HT1080 (cell line): ENCODE measurements at places on chromosomes 6 and 20.

- no peak for DNase-seq
These were observed 20.5 kb upstream of the TBC1D32 start for GRCh38 chr6:121354764-121355163.

DNA sequence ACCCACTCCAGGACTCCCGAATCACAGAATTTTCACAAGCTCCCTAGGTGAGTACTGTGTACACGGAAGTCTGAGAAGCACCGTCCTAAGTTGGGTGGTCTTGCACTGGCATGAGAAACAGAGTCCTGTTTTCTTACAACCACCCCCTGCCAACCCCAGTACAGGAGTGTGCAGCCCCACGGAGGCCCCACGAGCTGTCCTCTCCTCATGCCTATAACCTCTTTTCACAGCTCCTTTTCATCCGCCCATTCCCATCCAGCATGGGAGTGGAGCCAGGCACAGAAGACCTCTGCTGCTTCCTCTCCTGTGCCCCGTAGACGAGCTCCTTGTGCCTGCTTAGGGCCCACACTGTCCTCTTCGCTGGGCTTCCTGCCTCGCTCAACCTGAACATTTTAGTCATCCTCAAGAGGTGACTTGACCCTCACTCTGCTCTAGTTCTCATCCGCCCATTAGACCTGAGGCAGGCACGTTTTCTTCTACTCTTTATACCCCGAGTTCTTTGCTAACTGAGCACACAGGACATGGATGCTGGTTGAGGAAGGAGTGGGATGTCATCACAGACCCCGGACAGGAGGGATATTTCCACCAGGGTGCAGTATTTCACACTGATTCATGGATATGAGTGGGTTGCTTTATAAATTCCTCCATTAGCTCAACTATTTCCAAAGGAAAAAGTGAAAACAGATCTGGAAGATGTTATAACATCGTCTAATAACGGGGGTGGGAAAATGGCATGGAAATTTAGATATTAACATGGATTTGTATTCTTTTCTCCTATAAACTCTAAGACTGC is 160.5 kb downstream of the TTLL2 start:
- DNase-seq, result no peak

DNA sequence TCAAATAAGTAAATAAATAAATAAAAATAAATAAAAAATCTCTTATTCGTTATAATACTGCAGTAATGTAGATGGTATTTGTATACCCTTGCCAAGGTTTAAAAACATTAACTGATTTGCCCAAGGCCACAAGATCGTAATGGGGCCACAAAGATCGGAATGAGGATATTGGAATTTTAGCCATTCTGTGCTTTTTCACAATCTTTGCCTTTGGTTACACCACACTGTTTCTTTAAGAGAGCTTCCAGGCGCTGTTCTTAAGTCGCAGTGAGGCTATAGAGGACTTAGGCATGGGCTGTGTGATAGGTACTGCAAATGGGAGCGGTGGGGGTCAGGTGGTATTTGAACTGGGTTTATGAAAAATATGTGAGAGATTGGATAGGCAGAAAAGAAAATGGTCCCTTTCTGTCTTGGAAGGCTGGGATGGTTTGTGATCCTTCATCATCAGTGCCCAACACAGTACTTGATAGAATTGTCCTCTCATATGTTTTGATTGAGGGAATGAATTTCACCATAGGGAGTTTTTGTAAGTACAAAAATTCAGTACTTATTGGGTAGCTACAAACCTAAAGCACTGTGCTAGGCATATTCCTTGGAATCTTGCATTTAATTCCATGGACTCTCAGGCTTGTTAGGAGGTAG is 1.4 kb downstream of the NUS1 start:
- no peak for DNase-seq

- no peak for DNase-seq
These were observed 8.5 kb downstream of the C6orf89 start for GRCh38 chr6:36893976-36894932.

DNA sequence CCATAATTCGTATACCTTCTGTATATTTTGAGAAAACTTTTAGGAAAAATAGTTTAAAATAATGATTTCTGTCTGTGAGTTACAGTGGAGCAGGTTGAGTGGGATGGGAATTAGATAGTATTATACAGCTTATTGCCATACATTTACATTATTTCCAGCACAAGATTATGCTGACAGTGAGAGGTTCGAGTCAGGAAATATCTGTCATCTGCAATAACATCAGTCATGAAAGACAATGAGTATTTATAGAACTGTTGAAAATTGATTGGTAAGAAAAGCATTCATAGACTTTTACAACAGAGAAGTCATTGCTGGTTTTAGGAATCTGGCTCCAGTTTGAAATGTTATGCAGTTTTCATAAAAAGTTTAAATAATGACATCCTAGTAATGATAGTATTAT is 45.9 kb downstream of the FAM135A start:
- DNase-seq, result no peak

DNA sequence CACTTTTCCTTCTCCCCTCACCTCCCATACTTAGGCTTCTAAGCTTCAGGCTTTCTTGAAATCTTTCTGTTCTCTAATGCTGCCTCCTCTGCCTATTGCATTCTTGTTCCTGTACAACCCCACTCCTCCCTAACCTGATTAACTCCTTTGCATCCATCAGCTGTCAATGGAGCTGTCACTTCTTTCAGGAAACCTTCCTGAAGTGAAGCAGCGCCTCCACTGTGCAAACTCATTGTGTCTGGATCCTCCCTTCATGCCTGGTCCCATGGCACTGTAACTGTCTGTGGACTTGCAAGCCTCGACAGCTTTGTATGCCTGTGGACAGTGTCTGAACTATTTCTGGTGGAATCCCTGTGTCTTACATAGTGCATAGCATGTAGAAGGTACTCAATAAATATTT is 185.0 kb downstream of the HS3ST5 start:
- DNase-seq, result no peak

DNA sequence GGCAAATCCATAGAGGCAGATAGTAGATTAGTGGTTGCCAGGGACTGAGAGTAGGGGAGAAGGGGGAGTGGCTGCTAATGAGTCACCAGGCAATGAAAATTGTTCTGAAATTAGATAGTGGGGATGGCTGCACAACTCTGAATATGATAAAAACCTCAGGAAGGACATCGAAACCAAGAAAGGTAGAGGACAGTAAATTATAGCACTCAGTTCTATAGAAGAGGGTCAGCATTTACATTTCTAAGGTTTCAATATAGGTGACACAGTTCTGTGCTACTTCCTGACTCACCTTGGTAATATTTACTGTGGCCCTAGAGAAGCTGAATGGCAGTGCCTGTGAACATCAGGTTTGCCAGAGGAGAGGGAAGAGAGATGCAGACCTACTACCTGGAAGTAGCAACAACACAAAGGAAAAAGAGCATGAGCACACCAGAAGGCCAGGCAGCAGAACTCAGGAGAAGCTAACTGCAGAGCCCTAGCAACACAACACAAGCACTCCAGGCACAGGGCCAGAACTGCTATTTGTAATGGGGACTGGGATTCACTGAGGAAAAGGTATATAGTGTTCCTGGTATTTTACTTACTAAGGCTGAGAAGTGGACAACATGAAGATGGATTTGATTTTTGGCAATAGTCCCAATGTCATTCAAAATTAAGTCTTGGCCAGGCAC is 75.9 kb downstream of the PLCG1 start:
- DNase-seq, result peak; percentile 61

DNA sequence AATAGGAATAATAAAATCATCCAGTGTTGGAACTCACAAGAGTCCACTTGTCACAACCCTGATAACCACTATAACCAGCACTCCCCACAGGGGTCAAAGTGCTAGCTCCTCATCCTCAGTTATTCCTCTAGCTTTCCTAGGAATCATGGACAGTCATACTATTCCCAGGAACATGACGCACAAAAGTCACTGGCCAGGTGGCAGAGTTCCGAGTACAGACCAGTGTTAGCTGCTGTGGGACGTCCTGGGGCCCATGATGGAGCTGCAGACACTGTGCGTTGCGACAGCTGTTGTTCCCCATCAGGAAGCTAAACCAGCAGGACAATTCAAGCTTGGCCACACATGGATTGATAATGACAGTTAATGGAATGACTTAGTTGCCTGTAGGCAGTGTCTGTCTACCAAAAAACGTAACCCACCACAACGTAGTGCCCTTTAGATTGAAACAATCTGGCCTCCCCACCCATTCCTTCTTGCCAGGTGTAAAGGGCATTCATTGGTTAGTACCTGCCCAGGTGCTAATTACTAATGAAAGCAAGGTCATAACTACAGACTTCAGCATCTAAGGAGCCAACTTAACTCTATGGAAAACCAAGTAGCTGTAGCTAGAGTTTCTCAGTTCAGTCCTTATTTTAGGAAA is 17.4 kb downstream of the EZR start:
- no peak for DNase-seq

DNA sequence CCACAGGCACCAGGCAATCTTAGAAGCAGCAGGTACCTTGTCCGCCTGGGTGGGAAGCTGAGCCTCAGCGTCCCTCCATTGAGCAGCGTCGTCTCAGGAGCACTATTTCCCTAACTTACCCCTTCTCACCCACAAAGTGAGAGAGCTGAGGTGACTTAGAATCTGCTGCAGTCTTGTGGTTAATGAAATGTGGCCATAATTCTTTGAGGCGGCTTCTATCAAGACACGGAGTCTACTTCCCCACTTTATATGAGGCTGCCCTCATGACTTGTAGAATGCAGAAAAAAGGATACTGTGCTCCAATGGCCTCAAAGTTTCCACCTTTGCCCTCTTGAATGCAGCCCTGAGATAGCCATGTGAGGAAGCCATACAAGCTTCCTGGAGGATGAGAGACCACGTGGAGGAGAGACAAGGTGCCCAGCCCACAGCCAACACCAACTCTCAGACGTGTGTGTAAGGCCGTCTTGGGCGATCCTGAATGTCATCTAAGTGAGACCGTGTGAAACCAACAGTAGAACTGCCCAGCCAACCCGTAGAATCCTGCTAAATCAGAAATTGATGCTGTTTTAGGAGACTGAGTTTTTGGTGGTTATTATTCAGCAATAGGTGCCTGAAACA is 9.1 kb upstream of the TAGAP start:
- no peak for DNase-seq

- DNase-seq, result no peak
These were observed 423.8 kb upstream of the SULF2 start for GRCh38 chr20:48209102-48209501.

- DNase-seq, result peak; percentile 42
These were observed 77.3 kb upstream of the SLC35F1 start for GRCh38 chr6:117829594-117830319.

- no peak for DNase-seq
These were observed 161.7 kb downstream of the BMP7 start for GRCh38 chr20:57104651-57105204.

GRCh38 chr6:152026291-152026690 is 218.8 kb downstream of the ESR1 start:
- DNase-seq, result no peak

DNA sequence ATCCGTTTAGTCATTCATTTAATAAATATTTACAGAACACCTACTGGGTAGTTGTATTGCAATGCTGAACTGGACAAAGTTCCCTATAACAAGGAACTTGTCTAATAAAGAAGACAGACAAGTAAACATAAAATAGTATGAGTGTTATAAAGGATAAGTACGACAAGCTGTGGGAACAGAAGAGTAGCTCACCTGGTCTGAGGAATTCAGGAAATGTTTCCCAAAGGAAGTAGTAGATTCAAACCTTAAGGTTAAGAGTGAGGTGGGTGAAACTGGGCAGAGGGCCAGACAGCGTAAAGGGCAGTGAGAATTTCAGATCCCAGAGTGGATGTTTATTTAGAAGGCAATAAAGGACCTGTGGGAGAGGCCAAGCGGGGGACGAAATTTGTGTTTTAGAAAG is 72.3 kb upstream of the CD2AP start:
- DNase-seq, result no peak

DNA sequence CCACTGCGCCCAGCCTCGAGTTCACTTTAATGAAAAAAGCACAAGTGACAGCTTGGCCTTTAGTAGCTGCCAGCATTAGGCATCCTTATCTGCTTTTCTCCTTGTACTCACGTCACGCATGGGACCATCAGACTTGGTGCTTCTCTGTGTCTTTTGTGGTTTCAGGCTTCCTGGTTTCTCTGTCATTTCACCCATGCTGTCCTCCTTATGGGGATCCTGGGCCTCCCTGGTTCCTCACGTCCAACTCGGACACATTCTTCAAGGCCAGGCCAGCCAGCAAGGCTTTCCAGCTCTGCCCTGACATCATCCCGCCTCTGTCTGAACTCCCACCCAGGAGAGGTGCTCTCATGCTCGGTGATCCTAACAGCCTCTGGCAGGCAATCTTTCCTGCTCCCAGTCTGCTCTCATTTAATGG is 83.2 kb downstream of the TIAM2 start:
- DNase-seq, result no peak

DNA sequence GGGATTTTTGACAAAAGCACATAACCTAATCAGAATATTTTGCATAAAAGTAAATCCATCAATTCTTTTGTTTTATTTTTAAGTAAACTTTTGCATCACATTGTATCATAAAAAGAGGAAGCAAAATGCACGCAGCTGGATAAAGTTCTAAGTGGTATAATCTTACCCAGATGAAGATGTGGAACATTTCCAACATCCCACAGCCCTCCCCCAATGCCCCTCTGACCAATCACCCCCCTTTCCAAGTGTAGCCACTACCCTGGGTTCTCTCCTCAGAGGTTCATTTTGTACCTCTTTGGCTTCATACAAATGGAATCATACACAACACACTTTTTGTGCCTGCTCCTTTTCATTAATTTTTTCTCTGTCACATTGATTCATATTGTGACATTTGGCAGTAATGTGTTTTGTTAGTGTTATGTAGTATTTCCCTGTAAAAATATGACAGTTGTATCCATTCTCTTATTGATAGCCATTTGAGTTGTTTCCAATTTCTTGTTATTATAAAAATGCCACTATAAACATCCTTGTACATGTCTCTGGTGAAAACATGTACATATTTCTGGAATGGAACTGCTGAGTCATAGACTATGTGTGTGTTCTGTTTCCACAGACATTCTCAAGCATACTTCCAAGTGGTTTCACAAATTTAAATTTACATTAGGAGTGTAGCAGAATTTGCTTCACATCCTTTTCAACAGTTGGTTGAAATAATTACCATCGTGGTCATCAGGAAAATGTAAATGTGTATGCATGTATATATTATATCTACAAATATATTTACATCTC is 92.9 kb upstream of the SYNDIG1 start:
- no peak for DNase-seq

- no peak for DNase-seq
These were observed 88.2 kb downstream of the HIVEP2 start for GRCh38 chr6:142856624-142857232.

GRCh38 chr20:278607-279571 is 11.7 kb downstream of the C20orf96 start:
- no peak for DNase-seq

DNA sequence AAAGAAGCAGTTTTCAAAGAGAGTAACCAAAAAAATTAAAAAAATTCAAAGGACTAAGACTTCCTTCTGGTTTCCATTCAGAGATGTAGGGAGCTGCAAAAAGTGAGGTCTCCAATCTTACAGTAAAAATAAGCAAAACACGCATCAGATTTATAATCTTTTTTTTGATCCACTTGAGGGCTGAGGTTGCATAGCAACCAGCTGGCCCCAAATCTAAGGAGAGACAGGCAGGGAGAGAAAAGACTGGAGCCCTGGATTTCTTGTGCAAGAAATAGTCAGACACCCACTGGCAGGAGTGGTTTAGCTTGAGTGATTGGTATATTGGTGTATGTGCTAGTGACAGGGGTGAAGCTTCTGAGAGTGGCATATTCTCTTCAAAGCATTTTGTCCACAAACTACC is 135.9 kb upstream of the FUT9 start:
- DNase-seq, result no peak

- no peak for DNase-seq
These were observed 58.2 kb downstream of the TRIM27 start for GRCh38 chr6:28865401-28866204.
